ENCODE measurements at places on chromosomes 1 and 21.

GRCh38 chr21:36149788-36150711, 6.6 kb upstream of the DOP1B start:
- no peak for DNase-seq

DNA sequence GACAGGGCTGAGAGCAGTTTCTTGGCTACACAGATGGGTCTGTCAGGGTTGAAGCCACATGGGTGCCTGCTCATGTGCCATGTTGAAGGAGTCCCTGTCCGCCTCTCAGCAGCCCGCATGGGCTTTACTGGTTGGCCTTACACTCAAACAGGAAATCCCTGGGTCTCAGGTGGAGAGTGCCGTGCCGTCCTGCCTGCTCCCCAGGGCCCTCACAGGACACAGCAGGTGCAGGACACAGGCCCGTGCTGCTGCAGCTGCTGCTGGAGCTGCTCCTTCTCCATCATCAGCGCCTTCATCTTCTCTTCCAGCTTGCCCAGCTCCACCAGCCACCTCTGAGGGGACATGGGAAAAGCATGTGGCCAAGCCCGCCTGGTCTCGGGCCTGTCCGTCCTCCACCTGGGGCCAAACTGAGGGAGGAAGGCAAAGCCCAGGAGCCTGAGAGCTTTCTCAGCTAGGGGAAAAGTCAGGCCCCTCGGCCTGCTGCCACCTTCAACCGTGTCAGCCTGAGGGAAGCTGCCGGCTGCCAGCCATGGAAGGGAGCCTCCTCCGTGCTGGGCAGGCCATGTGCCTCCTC, 5.5 kb downstream of the SLFNL1 start:
- no peak for DNase-seq

GRCh38 chr1:116889380-116889779, 20.3 kb upstream of the PTGFRN start:
- no peak for DNase-seq

DNA sequence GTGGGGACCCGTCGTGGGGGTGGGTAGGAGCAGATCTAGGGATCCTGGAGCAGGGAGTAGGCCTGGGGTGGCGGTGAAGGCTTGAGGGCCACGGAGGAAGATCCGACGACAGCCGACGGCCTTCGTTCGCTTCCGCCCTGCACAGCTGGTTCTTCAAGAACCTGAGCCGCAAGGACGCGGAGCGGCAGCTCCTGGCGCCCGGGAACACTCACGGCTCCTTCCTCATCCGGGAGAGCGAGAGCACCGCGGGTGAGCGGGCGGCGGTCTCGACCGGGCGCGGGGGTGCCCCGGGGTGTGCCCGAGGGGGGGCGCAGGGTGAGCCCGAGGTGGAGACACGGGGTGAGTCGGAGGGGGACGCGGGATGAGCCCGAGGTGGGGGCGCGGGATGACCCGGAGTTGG, 16.5 kb upstream of the HDAC1 start:
- DNase-seq, result no peak

DNA sequence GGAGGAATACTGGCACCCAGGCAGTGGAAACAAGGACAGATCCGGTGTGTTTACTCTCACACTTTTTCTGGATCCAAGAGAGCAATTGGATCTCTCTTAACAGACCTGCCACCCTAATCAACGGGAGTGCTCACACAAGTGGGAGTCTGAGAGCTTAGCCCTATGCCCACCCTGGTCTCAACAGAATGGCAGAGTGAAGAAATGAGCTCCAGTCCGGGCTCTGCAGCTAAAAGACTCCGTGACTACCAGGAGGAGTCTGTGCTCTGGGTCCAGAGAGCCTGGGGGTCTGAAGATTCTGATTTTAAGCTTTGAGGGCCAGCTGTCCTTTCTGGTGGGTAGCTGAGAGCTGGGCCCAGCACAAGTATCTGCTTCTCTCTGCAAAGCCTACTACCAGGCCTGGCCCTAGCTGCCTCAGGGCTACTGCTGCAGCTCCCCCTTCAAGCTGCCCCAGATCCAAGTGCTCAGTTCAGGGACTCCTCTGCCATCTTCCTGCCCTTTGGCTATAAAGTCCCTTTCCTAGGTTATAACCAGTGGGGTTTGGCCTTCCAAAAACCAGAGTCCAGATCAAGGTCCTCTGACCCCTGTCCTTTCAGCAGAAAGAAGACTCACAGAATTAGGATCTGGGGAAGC, 3.9 kb downstream of the S100A9 start:
- DNase-seq, result no peak

- no peak for DNase-seq
Observed at GRCh38 chr1:192573499-192573898, 2.1 kb upstream of the RGS1 start.

- no peak for DNase-seq
Observed at GRCh38 chr1:178644308-178645120, 80.5 kb upstream of the RALGPS2 start.

GRCh38 chr1:154839691-154840090, 30.4 kb downstream of the KCNN3 start:
- DNase-seq, result no peak

DNA sequence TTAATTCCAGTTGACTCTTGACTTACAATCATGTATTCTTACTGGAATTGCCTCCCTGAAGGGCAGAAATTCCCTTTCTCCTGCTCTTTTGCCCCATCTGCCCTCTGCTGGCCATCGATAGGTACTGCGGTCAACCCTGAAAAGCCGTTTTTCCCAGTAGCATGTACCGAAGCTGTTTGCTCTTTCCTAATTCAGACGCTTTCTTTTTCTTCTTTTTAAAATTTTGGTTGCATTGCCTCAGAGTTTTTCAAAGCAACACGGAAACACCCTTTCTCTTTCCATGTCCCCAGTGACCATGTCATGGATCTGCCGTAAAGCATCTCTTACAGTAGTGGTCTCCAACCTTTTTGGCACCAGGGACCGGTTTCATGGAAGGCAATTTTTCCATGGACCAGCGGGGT, 164.2 kb upstream of the C1orf21 start:
- peak; percentile 62 for DNase-seq

DNA sequence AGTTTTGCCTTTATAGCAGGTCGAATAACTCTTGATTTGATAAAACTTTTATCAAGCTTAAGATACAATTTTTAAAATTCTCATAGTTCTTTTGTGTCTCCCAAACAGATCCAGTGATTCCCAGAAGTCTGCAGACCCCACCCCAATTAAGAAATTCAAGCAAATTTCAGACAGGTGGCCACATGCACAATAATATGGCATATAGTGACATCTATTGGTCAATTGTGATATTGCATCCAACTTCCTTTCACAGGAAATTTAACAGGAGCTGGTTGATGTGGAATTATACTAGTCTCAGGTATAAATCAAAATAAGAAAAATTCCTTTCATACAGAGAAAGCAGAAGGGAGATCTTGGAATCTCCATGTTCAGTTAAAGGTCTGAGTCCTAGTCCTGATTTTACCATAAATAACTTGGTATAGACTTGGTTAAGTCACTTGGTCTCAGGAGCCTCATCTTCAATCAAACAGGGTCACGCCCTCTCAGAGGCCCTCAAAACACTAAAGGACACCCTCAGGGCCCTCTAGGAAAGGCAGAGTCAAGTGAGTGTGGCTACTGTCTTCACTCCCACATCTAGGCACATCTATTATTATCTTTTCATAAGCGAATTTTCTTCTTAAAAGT, 24.1 kb downstream of the PIGM start:
- no peak for DNase-seq

DNA sequence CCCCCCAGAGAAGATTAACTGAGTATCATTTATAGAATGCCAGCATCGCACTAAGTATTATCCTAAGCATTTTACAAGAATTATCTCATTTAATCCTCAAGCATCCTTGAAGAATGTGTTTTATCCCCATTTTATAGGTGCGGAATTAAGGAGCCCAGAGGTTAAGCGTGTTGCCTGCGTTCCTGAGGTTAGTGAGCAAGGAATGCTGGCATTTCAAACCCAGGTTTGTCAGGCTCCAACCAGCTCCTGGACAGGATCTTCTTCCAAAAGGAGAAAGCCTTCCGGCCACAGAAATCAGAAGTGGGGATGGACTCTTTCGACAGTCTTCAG, 82.3 kb downstream of the SSBP3 start:
- DNase-seq, result no peak

DNA sequence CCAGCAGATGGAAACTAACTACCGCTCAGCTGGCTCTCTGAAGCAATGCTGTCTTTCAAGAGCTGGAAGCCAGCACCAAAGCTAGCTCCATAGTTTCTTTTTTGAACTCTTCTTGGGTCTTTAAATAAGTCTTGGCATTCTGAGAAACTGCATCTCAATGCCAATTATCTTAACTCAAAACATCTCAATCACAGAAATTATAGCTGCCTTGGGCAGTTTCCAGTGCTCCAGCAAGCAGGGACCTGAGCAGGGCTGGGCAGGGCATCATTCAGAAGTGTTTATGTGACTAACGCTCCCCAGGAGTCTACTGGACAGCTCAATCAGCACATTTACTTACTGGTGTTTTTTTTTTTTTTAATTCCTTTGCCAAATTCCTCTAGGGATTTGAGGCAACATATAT, 18.3 kb upstream of the PADI4 start:
- DNase-seq, result no peak

GRCh38 chr1:240720976-240721375, 109.0 kb upstream of the GREM2 start:
- DNase-seq, result no peak

DNA sequence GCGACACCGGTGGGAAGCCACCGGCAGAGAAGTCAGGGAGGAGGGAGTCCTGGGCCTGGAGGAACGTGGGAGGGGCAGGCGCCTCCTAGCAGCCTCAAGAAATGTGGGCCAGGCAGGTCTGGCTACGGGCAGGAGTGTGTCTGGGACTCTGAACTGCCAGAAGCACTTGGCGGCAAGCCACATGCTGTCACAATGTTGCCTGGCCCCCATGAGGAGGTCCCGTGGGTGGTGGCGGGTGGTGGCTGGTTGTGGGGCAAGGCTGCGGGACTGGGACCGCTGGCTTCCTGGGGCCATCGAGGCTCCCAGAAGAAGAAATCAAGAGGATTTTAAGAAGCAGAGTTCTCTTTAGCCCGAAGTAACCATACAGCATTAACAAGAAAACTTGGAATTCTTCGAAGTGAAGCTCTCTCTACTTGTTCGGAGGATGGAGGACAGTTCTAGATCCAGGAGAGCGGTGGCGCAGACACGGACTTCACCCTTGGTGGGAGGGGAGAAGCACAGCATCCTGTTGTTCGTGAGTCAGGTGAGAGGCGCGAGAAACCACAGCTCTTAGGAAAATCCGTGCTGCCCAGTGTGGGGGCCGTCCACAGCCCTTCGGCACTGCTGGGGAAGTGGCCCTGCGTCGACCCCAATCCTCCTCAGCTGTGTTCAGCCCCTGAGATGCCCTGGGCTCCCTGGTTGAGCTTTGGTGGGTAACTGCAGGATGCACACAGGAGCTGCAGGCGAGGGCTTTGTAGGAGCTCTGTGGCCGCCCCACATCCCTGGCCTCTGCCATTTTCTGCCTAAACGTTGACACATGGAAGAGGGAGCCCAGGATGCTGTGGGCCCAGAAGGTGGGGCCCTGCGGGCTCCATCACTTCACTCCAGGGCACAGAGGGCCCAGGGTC, 12.4 kb downstream of the SKI start:
- peak; percentile 63 for DNase-seq

DNA sequence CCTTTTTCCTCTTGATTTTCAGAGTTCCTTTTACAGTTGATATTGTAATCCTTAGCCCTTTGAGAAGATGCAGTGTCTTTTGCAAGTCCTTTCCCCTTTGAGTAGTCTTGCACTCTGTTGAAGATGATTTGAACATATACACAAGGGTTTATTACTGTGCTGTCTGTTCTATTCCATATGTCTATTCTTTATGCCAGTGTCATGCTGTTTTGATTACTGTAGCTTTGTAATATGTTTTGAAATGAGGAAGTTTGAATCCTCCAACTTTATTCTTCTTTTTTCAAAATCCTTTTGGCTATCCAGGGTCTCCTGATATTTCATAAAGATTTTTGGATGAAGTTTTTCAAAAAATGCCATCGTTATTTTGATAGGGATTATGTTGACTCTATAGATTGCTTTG, 101.0 kb downstream of the POFUT2 start:
- no peak for DNase-seq

GRCh38 chr21:46554431-46555224, 50.3 kb downstream of the S100B start:
- no peak for DNase-seq

DNA sequence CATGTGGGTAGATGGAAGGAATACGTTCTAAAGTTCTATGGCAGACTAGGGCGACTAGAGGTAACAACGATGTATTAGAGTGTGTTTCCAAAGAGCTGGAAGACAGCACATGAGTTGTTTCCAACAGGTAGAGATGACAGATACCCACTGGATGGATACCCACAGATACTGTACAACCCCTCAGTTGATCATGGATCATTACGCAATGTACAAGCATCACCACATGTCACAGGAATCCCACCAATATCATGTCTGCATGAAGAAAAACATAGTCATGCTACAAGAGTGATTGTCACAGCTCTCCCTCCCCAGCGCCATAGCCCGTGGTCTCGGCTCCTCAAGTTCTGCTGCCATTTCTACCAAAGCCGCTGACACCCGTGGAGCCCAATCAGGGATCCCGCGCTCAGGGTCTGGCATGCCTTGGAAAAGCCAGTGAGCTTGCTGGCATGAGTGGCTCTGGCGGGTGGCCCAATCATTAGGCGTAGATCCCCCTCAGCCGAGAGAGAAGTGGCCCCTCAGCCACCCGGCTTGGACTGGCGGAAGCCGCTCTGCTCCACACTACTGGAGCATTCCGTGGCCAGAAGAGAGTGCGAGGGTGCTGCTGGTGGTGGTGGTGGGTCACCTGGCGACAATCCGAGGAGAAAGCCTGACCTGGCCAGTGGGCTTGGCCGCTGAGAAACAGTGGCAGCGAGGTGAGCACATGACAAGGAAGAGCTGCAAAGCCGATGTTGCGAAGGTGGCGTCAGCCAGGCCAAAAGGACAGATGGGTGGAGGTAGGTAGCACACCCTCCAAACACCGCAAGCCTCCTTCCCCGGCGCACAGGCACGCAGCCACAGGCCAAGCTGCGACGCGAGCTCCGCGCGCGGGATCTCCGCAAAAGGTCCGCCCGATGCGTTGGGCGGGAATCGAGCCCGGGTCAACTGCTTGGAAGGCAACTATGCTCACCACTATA, 65.7 kb upstream of the FCGR2A start:
- peak; percentile 55 for DNase-seq

- DNase-seq, result peak; percentile 54
Observed at GRCh38 chr1:41365772-41366454, 4.7 kb downstream of the FOXO6 start.

DNA sequence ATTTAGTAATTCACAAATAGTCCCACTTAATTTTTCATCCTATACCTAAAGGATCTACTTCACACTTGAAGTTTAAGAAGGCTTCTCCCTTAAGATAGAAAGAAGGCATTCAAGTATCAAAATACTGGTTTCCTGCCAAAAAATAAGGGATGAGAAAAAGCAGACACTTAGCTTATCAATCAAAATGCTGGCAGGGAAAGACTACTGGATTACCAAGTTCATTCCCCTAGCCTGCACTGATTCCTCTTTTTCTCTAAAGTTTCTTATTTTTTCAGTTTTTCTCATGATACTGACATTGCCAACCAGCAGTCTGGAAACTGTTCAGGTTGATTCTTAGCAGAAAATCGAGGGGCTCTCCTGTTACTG, 204.6 kb downstream of the GABPA start:
- no peak for DNase-seq

GRCh38 chr1:234716908-234717375, 107.0 kb upstream of the IRF2BP2 start:
- DNase-seq, result no peak

Measured in activated CD4-positive, alpha-beta T cell treated with anti-CD3 and anti-CD28 coated beads for 36 hours (primary cell).